ENCODE measurements at places on chromosomes 1 and 21. TPM values are rescaled to one million over a fixed set of nuclear protein-coding genes. Genes with fewer than 3 reads are reported as not detected.

SLC30A1 gene
- polyA plus RNA-seq: 1.8 TPM

TRIM17 gene
- polyA plus RNA-seq: 0.41 TPM

PRDM16 gene
- not detected for polyA plus RNA-seq

PODN gene
- polyA plus RNA-seq: not detected

DNA sequence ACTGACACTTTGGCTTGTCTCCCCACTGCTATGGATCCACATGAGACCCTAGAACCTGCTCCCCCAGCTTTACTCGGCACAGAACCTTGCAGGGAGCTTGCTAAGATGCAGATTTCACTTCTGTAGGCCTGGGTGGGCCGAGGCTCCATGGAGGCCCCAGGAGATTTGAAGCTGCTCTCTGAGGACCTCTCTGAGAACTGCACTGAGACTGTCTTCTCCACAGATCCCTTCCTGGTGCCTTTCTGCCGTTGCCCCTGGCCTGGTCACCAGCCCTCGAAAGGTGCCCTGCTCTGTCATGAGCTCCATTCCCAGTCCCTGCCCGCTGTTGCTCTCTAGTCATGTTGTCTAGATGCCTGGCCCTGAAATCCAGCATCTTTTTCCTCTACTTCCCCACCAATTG is 588.4 kb downstream of the AJAP1 start:
- no peaks in the 10 kb centered on the region for H3K4me1 ChIP-seq
- DNase-seq: no peak
- no peaks in the 10 kb centered on the region for H3K27me3 ChIP-seq
- no peaks in the 10 kb centered on the region for H3K36me3 ChIP-seq
- no peak overlapping the region for H3K4me3 ChIP-seq
- H3K27ac ChIP-seq: no peak overlapping the region

GRCh38 chr1:23123528-23123927 is 45.1 kb downstream of the LUZP1 start:
- no peak overlapping the region for H3K27ac ChIP-seq
- H3K4me3 ChIP-seq: no peak overlapping the region
- no peaks in the 10 kb centered on the region for H3K27me3 ChIP-seq
- DNase-seq: no peak
- H3K36me3 ChIP-seq: no peaks in the 10 kb centered on the region

GRCh38 chr1:164101802-164102201 is 457.2 kb upstream of the PBX1 start:
- H3K36me3 ChIP-seq: no peaks in the 10 kb centered on the region
- H3K27me3 ChIP-seq: no peaks in the 10 kb centered on the region
- no peaks in the 10 kb centered on the region for H3K4me1 ChIP-seq
- DNase-seq: no peak
- no peak overlapping the region for H3K4me3 ChIP-seq
- no peak overlapping the region for H3K27ac ChIP-seq

DNA sequence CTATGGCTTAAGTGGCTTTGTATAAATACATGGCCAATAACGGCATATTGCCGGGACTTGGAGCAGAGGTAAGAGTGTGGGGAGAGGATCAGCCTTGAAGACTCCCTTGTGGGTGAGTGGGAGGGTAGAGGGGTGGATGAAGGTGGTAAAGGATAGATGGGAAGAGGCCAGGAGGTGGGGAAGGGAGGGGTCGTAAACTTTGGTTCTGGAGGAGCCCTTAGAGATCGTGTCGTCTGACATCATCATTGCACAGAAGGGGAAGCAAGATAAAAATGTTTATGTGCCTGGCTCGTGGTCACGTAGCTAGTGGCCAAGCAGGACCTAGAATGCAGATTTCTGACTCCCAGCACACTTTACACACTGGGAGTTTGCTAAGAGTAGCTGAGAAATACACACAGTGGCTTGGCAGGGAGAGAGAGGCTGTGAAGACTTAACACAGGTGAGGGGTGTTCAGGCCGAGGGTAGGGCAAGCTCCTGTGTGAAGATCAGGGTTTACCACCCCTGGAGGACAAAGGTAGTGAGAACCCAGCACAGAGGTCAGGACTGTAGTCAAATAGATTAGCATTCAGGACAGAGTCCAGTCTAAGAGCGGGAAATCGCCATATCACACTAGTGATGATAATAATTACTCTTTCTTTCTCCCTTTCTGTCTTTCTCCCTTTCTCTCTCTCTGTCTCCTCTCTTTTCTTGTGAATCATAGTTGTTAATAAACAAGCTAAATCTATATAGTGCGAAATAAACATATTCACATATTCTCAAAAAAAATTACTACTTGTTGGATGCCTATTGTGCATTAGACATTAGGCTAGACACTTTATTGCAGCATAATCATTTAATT is 75.5 kb downstream of the LRRC8D start:
- H3K4me3 ChIP-seq: no peak overlapping the region
- no peaks in the 10 kb centered on the region for H3K27me3 ChIP-seq
- no peak overlapping the region for H3K27ac ChIP-seq
- H3K4me1 ChIP-seq: no peaks in the 10 kb centered on the region
- DNase-seq: no peak
- H3K36me3 ChIP-seq: peaks cover 6% of the 10 kb centered on the region

GRCh38 chr1:206949641-206950040 is 3.4 kb upstream of the PIGR start:
- no peak overlapping the region for H3K4me3 ChIP-seq
- no peaks in the 10 kb centered on the region for H3K36me3 ChIP-seq
- peaks cover 2% of the 10 kb centered on the region for H3K27me3 ChIP-seq
- no peaks in the 10 kb centered on the region for H3K4me1 ChIP-seq
- H3K27ac ChIP-seq: no peak overlapping the region

DNA sequence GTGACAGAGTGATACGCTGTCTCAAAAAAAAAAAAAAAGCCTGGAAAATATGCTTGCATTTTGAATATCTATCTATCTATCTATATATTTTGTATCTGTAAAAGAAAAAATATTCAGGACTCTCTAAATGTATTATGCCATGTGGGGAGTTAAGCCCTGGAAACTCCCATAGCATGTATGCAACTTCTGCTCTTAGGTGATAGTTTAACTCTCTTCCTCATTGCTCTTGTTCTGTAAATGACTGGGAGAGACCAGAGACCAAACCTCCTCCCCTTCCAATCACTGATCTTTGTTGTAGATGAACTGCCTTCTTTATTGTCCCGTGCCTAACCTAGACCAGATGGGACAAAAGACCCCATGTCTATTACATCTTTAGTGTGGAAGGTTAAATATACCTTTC is 37.6 kb upstream of the CAMTA1 start:
- no peak for DNase-seq
- no peaks in the 10 kb centered on the region for H3K4me1 ChIP-seq
- H3K27ac ChIP-seq: no peak overlapping the region
- H3K36me3 ChIP-seq: no peaks in the 10 kb centered on the region
- H3K27me3 ChIP-seq: no peaks in the 10 kb centered on the region

GRCh38 chr1:94060720-94061119 is 60.2 kb downstream of the ABCA4 start:
- H3K27me3 ChIP-seq: peaks cover 2% of the 10 kb centered on the region
- no peak overlapping the region for H3K4me3 ChIP-seq
- DNase-seq: no peak

DNA sequence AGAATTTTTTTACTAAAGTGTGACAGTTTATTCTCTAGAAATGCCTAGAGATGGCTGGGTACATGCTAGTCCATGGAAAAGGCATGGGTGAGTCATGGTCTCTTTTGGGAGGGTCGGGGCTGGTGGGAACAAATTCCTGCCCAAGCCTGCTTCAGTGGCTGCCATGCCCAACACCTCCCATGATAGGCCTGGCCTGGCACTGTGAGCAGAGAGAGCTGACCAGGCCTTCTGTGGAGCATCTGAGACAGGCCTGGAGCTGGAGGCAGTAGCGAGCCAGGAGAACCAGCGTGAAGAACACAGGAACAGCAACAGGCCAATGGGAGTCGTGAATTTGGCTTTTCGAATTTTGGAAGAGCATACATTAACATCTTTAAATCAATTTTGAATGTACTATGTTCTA is 209.2 kb downstream of the SDCCAG8 start:
- no peaks in the 10 kb centered on the region for H3K27me3 ChIP-seq
- no peaks in the 10 kb centered on the region for H3K4me1 ChIP-seq
- no peak overlapping the region for H3K27ac ChIP-seq

- H3K4me1 ChIP-seq: no peaks in the 10 kb centered on the region
- no peak overlapping the region for H3K4me3 ChIP-seq
- no peak for DNase-seq
- no peaks in the 10 kb centered on the region for H3K27me3 ChIP-seq
- H3K36me3 ChIP-seq: no peaks in the 10 kb centered on the region
- H3K27ac ChIP-seq: no peak overlapping the region
Observed at GRCh38 chr1:73100216-73100615, 817.9 kb upstream of the NEGR1 start.

DNA sequence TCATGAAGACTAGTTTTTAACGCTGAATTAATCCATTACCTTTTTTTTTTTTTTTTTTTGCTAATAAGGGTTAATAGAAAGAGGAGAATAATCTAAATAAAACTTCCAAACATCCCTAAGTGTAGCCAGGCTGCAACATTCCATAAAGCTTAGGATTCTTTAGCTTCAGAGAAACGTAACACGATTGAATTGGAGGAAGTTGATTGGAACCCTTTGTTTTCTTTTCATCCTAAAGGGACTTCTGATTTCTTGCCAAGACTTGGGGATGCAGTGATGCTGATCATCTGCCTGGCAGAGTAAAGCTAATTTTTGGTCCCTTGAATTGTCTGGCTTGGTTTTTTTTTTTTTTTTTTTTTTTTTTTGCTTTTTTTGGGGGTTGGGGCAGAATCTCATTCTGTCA is 142.9 kb downstream of the VPS13D start:
- no peaks in the 10 kb centered on the region for H3K27me3 ChIP-seq
- H3K4me1 ChIP-seq: no peaks in the 10 kb centered on the region
- no peak for DNase-seq
- H3K36me3 ChIP-seq: peaks cover 57% of the 10 kb centered on the region

DNA sequence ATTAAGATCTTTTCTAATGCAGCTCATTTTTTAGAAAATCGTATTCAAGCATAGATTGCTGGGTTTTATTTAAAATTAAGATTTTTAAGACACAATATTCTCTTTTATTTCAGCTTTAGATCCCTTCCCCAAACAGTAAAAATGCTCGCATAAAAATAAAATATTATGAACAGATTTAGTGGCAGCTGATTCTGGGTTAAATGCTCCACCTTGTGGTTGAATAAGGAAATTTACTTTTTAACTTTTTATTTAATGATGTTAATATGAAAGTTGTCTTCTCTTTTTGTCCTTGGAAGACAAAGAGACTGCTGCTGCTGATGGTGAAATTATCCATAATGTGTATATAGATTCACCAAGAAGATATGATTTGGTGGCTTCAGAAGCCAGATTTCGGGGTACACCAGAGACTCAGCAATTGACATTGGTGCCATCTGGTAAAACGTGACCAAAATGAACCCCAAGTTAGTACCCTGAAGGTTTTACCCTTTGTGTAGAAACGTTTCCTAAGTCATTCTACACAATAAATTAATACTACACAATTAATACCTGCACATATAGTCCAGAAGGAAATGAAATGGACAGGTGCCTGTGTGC is 128.0 kb downstream of the ADAMTS1 start:
- H3K27ac ChIP-seq: no peak overlapping the region
- DNase-seq: no peak
- H3K4me3 ChIP-seq: no peak overlapping the region
- H3K36me3 ChIP-seq: no peaks in the 10 kb centered on the region

- H3K27ac ChIP-seq: no peak overlapping the region
- H3K4me3 ChIP-seq: no peak overlapping the region
- no peak for DNase-seq
- no peaks in the 10 kb centered on the region for H3K27me3 ChIP-seq
Observed at GRCh38 chr1:180253585-180254495, 23.8 kb downstream of the LHX4 start.

DNA sequence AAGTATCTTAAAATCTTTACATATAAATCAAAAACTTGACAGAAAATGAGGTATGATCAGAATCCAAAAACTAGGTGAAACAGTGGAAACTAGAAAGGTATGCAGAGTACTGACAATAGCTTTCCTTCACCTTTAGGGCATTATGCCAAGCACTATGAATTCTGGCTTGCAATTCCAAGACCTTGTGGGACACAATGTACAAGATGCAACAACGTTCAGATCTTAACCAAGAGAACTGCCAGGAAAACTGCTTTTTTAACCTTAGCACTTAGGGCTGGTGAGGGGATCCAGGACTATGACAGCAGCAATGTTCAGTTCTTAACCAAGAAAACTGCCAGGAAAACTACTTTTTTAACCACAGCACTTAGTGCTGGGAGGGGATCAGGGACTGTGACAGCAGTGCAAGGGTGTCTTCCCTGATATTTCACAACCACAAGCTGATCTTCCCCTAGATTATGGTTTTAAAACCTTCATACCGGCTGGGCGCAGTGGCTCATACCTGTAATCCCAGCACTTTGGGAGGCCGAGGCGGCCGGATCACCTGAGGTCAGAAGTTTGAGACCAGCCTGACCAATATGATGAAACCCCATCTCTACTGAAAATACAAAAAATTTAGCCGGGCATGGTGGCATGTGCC is 22.3 kb downstream of the FOXJ3 start:
- no peaks in the 10 kb centered on the region for H3K4me1 ChIP-seq
- H3K36me3 ChIP-seq: peaks cover 3% of the 10 kb centered on the region
- H3K27ac ChIP-seq: no peak overlapping the region
- no peak for DNase-seq
- H3K27me3 ChIP-seq: no peaks in the 10 kb centered on the region

Measured in CD4-positive, CD25-positive, alpha-beta regulatory T cell (primary cell).